Hematopoietic multipotent progenitor cell treated with erythropoietin and hydrocortisone succinate and interleukin-3 and kit ligand, for 8 days (in vitro differentiated cells): ENCODE measurements at places on chromosomes 4 and X.

DNA sequence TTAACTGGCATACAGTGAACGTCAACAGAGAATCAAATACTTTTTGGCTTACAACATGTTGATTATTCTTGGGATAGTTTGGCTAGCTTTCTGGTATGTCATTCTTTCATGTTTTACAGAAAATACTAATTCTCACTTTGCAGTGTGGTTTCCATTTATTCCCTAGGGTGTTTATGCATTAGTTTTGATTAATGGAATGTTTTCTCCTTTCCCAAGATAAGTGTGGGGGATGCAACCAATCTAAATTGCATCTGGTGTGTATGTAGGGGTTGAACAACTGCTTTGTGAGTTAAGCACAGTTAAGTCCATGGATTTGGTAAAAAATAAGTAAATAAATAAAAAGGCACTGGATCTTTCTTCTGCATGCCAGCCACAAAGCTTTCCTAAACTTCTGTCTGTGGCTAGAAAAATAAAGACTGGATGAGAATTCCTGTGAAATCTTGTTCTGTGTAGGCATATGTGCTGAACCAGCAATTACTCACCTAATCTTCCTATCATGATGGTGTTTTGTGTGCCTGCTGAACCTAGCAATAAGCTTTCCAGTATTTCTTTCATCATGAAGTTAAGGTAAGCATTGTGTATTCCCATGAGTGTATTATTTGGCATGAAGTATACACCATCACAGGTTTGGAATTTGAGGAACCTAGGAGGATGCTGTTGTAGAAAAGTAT, 50.6 kb upstream of the TENM3 start:
- DNase-seq, result no peak

- DNase-seq, result no peak
Measured at GRCh38 chr4:76803522-76803921, 94.4 kb downstream of the SOWAHB start.

DNA sequence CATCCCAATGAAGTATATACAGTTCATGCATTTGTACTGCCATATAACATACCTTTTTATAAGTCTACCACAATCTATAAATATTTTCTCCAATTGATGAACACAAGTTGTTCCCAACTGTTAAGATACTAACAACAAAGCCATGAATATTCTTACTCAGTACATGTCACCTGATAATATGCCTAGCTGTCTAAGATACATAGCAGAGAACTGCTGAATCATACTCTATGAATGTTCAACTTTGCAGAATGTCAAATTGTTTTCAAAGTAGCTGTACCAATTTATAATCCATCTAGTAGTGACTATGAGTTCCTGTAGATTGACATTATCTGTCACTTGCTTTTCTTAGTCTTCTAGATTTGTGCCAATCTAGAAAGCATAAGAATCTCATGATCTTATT, 84.9 kb downstream of the RAB28 start:
- no peak for DNase-seq

GRCh38 chr4:10033191-10033881, 12.0 kb upstream of the SLC2A9 start:
- peak; percentile 60 for DNase-seq

- DNase-seq, result no peak
Measured at GRCh38 chrX:10900585-10901289, 210.4 kb upstream of the HCCS start.

GRCh38 chr4:66331761-66332160, 661.5 kb upstream of the EPHA5 start:
- no peak for DNase-seq

- no peak for DNase-seq
Measured at GRCh38 chr4:158649111-158649680, 22.5 kb downstream of the C4orf46 start.

- no peak for DNase-seq
Measured at GRCh38 chrX:149760965-149761364, 12.9 kb upstream of the HSFX1 start.

- DNase-seq, result no peak
Measured at GRCh38 chrX:78946178-78946931, 1.2 kb downstream of the P2RY10 start.

- no peak for DNase-seq
Measured at GRCh38 chr4:176708771-176709311, 83.9 kb downstream of the VEGFC start.

DNA sequence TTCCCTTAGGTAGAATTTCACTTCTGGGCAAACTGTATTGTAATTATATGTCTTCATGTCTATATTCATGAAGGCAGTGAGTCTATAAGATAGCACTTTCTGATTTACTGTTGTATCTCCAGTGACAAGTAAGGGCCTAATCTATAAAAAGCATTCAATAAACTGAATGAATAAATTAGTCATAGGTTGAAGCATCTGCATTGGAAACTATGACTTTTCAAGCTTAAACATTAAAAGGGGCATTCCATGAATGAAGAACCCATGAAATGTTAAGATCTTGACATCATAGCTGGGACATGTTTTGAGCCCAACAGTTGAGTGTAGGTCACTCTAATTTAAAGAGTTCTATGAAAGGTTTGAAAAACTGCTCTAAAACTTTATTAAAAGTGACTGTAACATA, 159.3 kb upstream of the LCORL start:
- no peak for DNase-seq

DNA sequence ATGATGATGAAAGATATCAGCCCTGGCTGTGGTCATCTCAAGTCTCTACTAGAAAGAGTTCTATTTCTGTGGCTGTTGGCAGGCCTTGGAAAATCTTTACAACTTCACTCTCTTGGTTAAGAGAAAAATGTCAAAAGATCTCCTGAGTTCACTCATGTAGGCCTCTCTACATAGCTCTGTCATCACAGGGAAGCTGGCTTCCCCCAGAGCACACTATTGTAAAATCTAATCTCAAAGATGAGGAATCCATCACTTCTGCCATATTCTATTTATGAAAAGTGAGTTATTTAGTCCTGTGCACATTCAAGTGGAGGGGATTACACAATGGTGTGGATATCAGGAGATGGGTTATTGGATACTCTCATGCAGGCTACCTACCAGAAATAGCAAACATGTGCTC, 388.4 kb upstream of the HS3ST1 start:
- no peak for DNase-seq

DNA sequence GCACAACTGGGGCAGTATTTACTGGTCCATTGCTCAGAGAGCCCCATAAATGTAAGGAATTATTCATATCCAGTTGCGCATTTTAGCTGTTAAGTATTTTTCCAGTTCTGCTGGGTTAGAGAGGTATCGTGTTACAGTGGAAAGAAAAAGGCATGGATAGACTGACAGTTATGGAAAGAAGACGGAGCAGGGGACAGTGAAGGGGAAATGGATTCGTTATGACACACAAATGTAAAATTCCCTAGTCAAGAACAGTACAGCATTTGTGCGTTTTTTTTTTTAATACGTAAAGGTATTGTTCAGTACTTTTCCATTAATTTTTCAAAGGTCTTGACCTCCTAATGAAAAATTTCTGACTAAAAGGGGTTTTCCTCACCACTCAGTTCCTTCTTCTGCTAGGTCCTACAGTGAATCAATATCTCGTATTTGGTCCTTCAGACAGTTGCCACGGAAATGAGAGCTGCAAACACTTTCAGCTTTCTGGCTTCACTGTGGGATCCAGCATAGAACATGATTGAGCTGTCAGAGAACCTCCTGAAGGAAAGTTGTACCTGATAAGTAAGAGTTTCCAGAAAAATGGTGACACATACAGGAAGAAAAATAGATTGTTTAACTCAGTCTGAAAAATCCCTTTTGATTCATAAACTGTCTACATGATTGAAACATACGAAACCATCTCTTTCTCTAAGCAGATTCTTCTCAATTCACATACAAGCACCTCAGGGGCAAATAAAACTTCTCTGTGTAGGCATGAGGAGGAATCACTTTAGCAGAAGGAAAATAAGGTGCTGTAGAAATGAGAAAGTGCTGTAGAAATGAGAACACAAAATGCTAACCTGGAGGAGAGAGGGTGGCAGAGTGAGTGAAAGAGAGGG, 21.8 kb upstream of the BBS12 start:
- no peak for DNase-seq

DNA sequence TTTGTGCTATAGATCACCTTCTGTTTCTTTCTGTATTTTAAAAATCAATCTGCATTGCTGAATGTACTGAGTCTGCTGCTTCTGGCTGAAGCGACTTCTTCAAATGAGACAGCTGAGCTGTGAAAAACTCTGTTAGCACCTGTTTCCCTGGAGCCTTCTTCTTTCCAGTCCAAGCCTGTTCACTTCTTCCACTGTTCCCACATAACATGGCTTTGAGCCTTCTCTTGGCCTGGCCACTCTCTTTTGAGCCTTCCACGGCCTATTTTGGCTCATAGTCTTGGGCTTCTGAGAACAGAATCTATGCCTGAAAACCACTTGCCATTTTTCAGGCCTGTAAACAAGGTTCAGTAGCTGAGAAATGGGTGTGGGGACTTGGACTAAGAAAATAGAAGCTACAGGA, 132.9 kb upstream of the IGFBP7 start:
- DNase-seq, result no peak

GRCh38 chrX:13742397-13743176, 8.0 kb downstream of the OFD1 start:
- DNase-seq, result peak; percentile 27

DNA sequence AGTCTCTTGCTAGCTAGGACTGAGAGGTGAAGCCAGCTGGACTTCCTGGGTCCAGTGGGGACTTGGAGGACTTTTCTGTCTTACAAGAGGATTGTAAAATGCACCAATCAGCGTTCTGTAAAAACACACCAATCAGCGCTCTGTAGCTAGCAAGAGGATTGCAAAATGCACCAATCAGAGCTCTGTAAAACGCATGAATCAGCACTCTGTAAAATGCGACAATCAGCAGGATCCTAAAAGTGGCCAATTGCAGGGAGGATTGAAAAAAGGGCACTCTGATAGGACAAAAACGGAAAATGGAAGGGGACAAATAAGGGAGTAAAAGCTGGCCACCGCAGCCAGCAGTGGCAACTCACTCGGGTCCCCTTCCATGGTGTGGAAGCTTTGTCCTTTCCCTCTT, 65.6 kb upstream of the DUSP21 start:
- DNase-seq, result no peak

DNA sequence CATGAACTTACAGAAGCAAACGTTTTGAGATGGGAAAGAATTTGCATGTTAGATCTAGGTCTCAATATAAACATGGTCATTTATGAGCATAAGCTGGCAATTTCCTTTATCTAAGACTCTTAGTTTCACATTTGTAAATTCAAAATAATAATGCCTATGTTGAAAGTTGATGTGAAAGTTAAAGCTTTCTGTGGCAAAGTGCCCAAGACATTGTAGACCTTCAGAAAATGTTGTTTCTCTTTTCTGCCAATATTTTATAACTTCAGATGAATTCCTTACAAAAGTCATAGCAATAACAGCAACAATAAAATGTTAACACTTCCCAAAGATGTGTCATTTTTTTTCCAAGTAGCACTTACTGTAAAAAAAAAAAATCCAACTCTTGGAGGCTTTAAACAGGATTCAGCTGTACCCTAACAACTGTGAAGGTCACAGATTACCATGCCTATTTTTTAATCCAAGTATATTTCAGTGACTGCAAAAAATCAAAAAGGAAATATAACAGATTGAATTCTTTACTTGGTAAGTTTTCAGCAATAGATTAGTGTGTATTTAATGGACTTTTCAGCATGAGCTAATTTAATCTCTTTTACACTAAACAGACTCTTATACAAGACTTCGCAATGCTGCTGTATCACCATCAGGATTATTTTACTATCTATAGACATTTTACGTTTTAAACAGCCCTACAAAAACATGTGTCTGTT, 206.5 kb upstream of the PDE5A start:
- DNase-seq, result no peak

DNA sequence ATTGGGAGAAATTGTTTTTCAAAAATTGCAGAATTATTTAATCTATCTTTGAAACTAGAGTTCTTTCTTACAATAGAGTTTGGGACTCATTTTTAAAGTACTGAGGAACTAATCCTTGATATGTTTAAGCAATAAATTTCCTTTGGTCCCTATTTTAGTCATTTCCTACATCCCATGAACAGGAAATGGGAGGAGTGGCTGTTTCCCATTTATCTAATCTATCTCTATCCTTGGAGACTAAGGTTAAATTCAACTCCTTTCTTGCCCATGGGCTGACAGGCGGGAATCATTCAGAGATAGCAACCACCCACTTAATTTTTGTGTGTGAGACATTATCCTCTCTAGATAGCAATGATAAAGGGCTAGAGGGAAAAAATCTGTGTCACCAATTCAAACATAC, 131.6 kb upstream of the EMCN start:
- no peak for DNase-seq

DNA sequence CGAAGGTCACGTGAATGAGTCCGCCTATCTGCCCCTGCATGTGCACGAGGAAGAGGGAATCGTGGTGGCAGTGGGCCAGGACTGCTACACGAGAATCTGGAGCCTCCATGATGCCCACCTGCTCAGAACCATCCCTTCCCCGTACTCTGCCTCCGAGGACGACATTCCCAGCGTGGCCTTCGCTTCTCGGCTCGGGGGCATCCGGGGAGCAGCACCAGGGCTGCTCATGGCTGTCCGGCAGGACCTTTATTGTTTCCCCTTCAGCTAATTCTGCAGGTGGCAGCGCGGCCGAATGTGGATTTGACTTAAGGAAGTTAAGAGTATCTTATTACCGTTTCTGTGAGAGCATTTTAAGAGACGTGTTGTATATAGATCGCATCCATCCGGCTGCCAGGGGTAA, 1.2 kb downstream of the DCAF4L1 start:
- DNase-seq, result no peak

DNA sequence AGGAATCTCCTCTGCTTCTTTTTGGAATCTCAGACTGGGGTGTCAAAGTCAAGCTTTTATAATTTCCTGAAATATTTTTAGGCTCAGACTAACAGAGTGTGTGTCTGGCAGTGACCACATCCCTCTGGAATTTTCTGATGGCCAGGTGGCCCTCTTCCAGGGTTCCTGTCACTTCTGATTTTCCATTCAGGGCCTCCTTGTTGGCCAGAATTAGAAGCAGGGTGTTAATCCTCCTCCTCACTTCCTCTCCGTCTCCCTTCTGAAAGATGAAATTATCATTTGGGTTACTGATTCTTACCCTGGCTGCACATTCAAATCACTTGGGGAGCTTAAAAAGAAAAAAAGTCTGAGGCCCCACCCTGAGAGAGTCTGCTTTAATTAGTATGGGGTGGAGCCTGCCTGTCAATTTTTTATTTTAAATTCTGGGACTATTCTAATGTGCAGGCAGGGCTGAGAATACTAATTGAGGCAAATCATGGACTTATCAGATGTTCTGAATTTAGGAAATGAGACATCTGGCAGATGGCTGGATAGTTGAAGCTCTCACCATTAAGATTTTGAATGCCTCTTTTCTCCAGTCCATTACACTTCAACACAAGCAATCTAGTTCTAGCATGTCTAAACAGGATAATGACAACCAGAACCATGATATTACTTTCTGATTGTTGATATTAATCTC, 43.2 kb downstream of the HAND2 start:
- no peak for DNase-seq

GRCh38 chr4:71444395-71444794, 105.6 kb downstream of the SLC4A4 start:
- no peak for DNase-seq
